Iris pigment epithelial cell (primary cell): ENCODE measurements at places on chromosomes 12 and 14.

GRCh38 chr14:90408713-90409112 is 11.9 kb downstream of the CALM1 start:
- DNase-seq: peak; percentile 13

GRCh38 chr12:45969084-45969483 is 21.3 kb downstream of the SCAF11 start:
- DNase-seq: peak; percentile 61

GRCh38 chr12:103397536-103397935 is 98.2 kb downstream of the C12orf42 start:
- no peak for DNase-seq

DNA sequence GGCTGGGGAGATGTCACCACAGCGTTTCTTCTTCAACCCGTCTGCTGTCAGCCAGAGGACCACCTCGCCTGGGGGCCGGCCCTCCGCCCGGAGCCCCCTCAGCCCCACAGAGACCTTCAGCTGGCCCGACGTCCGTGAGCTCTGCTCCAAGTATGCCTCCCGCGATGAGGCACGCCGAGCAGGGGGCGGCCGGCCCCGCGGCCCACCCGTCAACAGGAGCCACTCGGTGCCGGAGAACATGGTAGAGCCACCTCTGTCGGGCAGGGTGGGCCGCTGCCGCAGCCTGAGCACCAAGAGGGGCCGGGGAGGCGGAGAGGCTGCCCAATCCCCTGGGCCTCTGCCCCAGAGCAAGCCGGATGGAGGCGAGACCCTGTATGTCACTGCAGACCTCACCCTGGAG is 38.8 kb downstream of the PLEKHG3 start:
- no peak for DNase-seq
